ENCODE measurements at places on chromosomes 2 and 18.

DNA sequence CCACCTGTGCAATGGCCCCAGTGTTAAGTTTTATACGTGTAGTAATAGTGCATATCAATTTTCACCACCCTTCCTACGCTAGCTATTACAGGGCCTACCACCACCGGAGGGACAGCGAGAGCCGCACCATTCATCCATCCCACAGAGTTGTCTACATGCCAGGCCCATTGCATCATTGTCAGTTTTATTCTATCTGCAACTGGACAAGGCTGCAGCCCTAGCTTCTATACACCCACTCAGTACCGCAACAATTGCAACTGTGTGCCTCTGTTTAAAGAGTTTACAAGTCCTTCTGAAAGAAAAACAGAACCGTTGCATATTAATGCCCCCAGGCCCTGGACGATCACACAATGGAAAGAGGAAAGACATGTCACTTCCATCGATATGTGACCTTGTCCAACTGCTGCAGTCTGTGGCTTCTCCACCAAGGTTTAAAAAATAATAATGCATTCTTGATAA lies 58.6 kb downstream of the ZEB2 start:
- DNase-seq = no peak

GRCh38 chr2:65957886-65958285 lies 477.0 kb upstream of the MEIS1 start:
- no peak for DNase-seq

GRCh38 chr2:13067508-13067907 lies 350.8 kb downstream of the TRIB2 start:
- no peak for DNase-seq

GRCh38 chr2:174031226-174031625 lies 66.1 kb upstream of the SP3 start:
- no peak for DNase-seq

DNA sequence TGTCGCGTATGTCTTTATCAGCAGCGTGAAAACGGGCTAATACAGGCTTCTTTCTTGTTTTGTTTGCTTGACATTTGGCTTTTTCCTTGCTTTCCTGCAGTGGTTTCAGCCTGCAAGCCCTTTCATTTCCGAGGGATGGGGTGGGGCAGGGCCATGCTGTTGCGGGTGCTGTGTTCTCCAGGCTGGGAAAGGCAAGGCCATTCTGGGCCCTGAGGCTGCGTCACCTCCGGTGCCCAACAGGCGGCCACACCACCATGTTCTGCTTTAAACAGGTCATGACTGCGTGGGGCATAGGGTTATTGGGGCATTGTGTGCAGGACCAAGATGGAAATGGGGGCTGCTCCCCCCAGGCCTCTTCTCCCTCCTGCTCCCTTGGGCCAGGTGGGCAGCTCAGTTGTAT lies 38.6 kb upstream of the PLB1 start:
- DNase-seq = no peak

GRCh38 chr18:37577051-37577611 lies 11.5 kb upstream of the CELF4 start:
- DNase-seq = peak; percentile 47

DNA sequence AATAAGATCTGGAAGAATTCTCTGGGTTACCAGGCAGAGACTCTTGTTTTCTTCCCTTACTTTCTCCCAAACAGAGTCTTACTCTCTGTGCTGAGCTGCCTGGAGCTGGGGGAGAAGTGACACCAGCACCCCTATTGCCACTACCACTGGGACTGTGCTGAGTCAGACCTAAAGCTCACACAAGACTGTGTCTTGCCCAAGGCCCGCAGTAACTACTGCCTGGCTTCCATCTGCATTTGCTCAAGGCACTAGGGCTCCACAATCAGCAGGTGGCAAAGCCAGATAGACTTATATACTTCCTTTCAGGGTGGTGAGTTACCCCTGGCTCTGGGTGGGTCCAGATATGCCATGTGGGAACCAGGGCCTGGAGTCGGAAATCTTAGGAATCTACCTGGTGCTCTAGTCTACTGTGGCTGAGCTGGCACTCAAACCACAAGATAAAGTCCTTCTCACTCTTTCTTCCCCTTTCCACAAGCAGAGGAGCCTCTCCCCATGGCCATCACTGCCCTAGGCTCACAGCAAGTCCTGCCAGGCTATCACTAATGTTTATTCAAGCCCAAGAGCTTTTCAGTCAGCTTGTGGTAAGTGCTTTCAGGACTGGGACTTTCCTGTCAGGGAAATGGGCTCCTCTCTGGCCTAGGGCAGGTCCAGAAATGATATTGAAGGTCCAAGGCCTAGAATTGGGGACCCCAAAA lies 27.6 kb upstream of the SERPINB2 start:
- no peak for DNase-seq

- no peak for DNase-seq
These were observed 213.1 kb downstream of the MCFD2 start for GRCh38 chr2:46702537-46702936.

DNA sequence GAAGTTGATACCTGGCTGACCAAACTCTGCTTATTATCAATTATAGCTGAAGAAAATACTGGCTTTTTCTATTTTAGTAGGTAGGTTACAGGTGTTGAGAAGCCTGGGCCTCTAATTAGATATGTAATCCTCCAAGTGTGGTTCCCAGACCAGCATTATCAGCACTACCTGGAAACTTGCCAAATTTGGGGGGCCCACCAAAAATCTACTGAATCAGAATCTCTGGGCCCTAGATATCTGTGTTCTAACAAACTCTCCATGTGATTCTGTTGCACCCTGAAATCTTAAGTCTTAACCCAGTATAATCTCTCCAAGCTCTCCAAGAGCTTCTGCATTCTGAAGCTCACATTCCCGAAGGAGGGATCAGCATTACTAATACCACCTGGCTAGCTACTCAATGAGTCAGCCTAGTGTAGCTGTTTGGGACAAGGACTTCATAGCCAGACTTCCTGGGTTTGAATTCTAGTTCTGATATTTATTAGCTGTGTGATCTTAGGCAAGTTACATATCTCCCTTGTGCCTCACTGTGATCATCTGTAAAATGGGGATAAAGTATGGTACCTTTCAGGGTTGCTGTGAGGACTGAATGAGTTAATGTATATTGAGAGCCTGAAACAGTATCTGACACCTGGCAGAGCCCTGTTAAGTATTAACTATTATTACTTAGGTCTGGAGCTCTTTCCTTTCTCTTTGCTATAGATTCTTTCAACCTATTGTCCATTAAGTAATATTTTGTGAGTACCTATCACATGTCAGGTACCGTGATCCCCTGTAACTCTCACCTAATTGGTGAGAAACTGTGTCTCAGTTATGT lies 94.1 kb upstream of the CD302 start:
- DNase-seq = no peak

DNA sequence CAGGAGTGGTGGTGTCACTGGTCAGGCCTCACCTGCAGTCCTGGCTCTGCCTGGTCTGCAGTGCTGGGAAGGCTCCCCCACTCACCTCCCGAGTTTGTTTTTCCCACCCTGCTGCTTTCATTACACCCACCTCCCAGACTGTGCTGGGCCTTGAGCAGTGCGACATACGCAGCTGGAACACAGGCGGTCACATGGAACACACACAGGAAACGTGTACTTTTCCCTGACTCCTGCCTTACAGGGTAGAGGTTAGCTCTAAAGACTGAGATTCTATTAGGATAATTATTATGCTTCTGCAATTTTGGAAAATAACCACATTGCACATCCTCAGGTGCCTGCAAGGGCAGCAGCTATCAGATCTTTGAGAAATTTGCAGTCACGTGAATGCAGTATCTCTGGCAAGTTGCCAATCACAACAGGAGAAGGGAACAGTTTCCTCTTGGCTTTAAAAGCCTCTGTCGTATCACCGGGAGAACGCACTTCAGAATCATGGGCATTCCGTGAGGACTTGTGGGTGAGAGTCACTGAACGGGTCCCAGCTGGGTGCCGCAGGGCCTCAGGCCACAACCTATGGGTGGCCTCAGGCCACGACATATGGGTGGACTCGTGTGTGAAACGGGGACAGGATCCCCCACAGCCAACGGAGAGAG lies 136.5 kb downstream of the ZNF236 start:
- no peak for DNase-seq

GRCh38 chr2:11103984-11104793 lies 51.1 kb upstream of the SLC66A3 start:
- DNase-seq = peak; percentile 62

- no peak for DNase-seq
These were observed 86.9 kb downstream of the LTBP1 start for GRCh38 chr2:33033606-33034081.

GRCh38 chr2:233331536-233331935 lies 22.8 kb upstream of the DGKD start:
- no peak for DNase-seq

DNA sequence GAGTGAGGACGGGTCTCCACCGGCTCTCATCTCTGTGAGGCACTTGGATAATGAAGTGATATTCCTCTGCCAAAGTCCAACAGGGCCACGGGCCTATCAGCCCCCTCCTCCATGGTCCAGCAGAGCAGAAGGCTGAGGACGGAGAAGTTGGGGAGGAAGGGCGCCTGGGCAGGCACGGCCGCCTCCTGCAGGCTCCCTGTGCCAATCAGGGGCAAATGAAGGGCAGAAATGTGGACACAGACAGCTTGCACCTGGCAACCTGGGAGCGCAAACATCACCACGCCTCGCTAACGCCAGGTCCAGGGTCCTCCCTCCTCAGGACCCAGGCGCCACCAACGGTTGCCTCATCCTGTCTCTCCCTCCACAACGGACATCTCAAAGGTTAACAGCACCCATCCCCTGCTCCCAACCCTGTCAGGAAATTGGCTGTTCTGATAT lies 24.3 kb downstream of the SMAD7 start:
- DNase-seq = no peak

DNA sequence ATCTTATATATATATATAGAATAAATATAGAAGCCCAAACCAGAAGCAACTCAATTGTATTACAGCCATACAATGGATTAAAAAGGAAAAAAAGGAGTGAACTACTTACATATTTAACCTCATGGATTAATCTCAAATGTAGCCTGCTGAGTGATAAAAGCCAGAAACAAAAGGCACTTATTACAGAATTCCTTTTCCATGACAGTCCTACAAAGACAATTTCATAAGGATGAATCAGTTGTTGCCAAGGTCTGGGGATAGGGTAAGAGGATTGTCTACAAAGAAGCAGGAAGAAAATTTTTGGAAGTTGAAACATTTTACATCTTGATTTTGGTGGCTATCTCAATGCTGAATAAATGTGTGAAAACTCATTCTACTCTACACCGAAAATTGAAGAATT lies 103.9 kb upstream of the DCC start:
- DNase-seq = no peak

DNA sequence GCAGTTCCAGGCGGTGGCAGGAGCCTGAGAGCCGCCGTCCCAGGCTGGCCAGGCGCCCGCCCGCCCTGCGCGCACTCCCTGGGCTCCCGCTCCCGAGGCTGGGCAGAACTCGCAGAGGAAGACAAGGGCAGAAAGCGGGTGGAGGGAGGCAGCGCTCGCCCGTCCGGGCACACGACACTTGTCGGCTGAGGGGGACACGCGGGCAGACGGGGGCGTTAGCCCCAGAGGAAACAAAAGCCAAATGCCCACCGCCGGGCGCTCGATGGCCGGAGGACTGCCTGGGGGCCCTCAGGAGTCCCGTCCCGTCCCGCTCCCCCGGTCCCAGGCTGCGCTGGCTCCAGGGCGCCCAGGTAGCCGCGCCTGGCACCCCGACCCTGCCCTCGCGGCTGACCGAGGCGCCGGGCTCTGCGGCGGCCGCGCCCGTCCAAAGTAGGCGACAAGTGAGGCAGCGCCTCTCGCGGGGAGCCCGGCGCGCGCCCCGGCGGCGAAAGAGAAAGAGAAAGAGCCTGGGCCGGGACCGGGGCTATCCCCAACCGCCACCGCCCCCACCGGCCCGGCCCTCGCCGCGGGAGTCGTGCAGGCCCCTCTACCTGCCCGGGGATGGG lies 491 bp downstream of the L3MBTL4 start:
- DNase-seq = no peak

DNA sequence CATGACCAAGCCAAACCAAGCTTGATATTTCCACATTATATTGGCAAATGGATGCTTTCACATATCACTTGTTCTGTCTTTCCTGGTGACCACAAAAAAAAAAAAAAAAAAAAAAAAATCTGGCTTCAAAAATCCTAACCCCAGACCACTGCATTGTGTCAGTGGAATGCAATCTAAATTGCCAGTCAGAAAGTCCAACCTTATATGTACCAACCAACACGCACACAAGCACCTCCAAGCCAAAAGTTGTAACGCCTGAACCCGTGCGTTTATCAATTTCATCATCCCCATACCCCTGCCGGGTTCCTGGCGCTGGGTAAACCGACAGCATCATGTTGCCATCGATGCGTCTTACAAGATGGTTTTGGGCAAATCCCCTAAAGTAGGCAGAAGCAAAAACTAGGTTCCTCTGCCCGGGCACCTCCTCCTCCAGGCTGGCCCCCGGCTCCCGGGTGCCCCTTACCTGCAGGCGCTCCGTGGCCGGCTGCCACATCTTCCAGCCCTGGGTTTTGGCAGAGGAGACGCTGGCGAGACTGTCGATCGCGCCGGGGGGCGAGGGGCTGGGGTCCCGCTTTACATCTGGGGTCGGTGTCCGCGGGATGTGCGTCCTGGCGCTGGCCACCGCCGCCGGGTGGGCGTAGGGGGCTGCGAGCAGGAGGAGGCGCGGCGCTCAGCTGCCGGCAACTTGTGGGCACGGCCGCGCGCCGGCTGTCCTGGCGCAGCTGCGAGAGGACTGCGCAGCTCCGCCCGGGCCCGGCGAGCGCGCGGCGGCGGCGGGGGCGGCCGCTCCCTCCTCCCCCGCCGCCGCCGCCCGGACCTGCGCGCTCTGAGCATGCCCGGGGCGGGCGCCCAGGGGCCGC lies at the start of gene PID1:
PID1 (minus strand) TSS at position 737 of the 860 bp plus-strand sequence; CDS start at position 493, 244 bp downstream.
- no peak for DNase-seq

DNA sequence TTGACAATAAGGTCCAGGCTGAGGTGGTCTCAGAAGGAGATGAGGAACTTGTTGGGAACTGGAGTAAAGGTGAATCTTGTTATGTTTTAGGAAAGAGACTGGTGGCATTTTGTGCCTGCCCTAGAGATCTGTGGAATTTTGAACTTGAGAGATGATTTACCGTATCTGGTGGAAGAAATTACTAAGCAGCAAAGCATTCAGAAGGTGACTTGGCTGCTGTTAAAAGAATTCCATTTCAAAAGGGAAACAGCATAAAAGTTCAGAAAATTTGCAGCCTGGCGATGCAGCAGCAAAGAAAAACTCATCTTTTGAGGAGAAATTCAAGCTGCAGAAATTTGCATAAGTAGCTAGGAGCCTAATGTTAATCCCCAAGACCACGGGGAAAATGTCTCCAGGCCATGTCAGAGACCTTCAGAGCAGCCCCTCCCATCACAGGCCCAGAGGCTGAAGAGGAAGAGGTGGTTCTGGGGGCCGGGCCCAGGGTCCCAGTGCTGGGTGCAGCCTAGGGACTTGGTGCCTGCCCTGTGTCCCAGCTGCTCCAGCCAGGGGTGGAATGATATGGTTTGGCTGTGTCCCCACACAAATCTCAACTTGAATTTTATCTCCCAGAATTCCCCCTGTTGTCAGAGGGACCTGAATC lies 73.5 kb downstream of the FIGN start:
- DNase-seq = no peak

- no peak for DNase-seq
These were observed 6.5 kb downstream of the CTLA4 start for GRCh38 chr2:203873921-203874631.

DNA sequence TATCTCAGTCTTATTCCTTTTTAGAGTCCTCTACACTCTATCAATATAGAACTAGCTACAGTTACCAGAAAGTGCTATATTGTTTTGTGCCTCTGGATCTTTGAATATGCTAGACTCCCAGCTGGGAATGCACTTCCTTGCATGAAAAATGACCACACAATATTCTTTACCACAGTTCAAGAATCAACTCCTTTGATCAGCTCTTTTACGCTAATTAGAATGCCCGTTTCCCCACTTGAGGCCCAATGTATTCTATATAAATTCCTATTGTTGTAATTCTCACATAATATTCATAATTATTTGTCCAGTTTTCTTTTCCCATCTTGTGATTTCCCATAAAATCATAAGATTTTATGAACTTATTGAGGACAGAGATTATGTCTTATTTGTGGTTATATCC lies 142.2 kb downstream of the UBE2E3 start:
- no peak for DNase-seq
